ENCODE measurements at places on chromosomes 3 and 15.

DNA sequence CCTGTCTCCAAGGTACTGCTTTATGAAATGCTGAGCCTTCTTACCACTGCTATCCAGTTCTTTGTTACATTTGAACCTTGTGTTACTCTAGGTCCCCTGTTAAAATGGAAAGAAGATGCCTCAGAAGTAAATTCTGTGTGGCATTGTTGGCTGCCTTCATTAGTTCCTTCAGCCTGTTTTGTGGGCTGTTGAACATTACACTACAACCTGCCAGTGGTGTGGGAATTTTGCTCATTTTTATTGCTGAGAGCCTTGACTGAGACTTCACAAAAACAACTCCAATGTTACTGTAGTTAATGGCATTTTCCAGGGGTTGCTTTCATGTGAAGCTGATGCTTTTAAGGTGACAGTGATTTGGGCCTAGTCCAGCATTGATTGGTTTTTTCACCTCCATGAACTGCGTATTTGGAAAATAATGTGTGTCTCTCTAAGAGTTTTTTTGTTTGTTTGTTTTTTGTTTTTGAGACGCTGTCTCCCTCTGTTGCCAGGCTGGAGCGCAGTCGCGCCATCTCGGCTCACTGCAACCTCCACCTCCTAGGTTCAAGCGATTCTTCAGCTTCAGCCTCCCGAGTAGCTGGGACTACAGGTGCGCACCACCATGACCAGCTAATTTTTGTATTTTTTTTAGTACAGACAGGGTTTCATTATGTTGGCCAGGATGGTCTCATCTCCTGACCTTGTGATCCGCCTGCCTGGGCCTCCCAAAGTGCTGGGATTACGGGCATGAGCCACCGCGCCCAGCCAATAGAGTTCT lies 4.3 kb downstream of the MAPK6 start:
- no peak for DNase-seq

DNA sequence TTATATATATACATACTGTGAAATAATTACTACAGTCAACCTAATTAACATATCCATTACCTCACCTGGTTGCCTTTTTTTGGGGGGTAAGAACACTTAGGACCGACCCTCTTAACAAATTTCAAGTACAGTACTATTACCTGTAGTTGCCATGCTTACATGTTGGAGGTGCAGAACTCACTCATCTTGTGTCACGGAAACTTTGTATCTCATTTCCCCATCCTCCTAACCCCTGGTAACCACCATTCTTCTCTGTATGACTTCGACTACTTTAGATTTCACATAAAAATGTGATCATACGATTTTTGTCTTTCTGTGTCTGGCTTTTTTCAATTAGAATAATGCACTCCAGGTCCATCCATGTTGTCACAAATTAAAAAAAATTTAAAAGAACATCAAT lies 55.5 kb upstream of the MELTF start:
- no peak for DNase-seq

GRCh38 chr3:196518966-196519717 lies 4.0 kb upstream of the SMCO1 start:
- peak; percentile 71 for DNase-seq

GRCh38 chr15:56086566-56086965 lies 93.2 kb upstream of the NEDD4 start:
- DNase-seq: no peak

DNA sequence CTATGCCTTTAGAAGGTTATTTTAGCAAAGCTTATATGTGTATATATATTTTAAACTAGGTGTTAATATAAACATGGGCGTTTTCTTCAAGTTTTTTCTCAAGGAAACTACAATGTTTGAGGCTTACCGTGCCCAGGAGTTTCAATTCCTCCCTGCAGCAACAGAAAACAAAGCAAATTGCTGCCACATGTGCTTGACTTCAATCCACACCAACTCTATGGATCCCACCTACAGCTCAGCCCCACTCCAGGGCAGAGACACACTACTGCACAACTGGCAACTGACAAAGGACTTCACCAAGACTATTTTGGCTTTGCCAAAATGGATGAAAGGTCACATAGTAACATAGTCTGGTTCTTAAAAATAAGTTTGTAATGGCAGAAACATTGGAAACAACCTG lies 346.6 kb downstream of the ERC2 start:
- DNase-seq: no peak

GRCh38 chr3:178741020-178741419 lies 204.8 kb downstream of the KCNMB2 start:
- DNase-seq: no peak

DNA sequence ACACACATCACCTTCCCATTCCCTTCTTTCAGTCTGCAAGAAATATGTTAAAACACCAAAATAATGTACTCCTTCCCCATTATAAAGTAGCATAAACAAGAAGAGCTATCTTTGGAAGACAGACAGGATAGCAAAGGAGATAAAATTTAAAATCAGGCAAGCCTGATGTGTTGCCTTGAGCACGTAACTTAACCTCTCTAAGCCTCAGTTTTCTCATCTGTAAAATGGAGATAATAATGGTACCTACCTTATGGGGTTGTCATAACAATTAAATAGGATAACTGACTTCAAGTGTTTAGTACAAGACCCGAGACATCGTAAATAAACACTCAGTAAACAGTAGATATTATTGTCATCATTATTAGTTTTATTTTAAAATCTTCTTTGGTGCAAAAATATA lies 142.4 kb downstream of the NR1D2 start:
- no peak for DNase-seq

GRCh38 chr3:116474032-116474780 lies 28.9 kb upstream of the LSAMP start:
- DNase-seq: no peak

DNA sequence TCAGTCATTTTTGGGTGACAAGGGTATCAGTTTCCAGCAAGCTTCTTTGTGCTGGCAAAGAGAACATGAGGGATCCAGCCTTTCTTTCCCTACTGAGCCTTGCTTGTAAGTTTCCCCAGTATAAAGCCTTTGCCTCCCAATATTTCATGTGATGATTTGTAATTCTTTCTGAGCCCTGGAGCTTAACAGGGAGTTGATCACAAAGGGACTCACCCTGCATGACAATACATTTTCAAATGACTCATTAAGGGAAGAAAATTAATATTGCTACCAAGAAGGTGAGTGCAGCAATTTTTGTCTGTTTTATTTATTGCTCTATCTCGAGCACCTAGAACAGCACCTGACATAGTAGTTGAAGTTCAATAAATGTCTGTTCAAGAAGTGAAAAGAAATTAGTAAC lies 27.7 kb downstream of the OXSM start:
- no peak for DNase-seq

- no peak for DNase-seq
Measured at GRCh38 chr15:51757450-51757849, 6.1 kb downstream of the TMOD2 start.

GRCh38 chr3:45181496-45181895 lies 35.3 kb upstream of the CDCP1 start:
- no peak for DNase-seq

GRCh38 chr15:60901647-60902046 lies 327.5 kb downstream of the RORA start:
- DNase-seq: no peak

DNA sequence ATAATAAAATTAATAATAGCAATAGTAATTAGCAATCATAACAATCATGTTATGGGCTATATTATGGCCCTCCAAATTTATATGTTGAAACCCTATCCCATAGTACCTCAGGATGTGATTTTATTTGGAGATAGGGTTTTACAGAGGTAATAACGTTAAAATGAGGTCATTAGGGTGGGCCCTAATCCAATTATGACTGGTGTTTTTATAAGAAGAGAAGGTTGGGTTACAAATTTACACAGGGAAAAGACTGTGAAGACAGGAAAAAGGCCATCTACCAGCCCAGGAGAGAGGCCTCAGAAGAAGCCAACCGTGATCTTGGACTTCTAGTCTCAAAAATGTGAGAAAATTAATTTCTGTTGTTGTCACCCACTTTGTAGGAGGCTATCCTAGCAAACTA lies 353.1 kb downstream of the CHL1 start:
- DNase-seq: no peak

DNA sequence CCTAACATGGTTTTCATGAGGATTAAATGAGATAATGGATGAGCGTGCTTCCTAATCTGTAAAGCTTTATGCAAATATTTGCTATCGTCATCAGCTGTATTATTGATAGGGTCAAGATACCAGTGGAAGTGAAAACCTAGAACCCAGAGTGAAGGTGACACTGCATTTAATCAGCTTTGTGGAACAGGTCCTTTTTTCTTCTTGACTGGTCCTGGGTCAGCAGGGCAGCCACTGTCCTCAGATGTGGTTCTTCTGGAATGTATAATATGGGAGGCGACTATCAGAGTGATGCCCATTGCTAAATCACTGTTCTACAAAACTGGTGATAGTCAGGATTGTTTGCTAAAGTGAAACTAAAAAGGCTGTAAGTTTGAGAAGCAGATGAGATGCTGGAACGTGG lies 41.4 kb downstream of the SORD start:
- no peak for DNase-seq

GRCh38 chr3:195907684-195907933 lies 742 bp downstream of the TNK2 start:
- DNase-seq: no peak

- peak; percentile 50 for DNase-seq
Measured at GRCh38 chr3:196341137-196341536, 2.9 kb upstream of the TM4SF19 start.

DNA sequence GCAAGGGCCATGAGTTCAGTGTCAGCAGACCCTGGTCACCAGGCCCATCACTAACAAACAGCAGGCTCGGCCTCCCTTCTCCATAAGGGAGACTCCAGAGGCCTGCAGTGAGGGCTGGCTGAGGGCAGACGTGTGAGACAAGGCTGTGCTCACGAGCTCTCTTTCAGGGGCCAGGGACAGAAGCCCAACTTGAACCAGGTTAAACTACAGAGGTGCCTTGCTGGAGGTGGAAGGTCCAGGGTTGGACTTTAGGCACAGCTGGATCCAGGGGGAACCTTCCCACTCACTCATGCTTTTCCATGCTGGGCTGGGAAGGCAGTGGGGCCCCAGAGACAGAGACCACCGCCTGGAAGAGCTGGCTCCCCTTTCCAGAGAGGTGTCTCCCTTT lies 19.0 kb downstream of the CFAP100 start:
- DNase-seq: no peak

- peak; percentile 89 for DNase-seq
Measured at GRCh38 chr15:81106560-81106959, 27.5 kb upstream of the CFAP161 start.

DNA sequence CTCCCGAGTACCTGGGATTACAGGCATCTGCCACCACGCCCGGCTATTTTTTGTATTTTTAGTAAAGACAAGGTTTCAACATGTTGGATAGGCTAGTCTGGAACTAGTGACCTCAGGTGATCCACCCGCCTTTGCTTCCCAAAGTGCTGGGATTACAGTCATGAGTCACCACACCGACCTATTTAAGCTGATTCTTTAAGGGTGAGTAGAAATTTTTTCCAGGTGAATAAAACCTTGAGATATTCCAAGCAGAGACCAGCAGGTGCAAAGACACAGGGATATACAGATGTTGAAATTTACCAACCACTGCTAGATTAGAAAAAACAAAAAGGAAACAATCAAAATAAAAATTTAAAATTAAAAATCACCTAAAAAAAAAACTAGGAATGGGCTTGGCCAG lies 74.4 kb upstream of the CHRNB4 start:
- DNase-seq: no peak

- no peak for DNase-seq
Measured at GRCh38 chr15:75069301-75069925, 46.0 kb downstream of the PPCDC start.

DNA sequence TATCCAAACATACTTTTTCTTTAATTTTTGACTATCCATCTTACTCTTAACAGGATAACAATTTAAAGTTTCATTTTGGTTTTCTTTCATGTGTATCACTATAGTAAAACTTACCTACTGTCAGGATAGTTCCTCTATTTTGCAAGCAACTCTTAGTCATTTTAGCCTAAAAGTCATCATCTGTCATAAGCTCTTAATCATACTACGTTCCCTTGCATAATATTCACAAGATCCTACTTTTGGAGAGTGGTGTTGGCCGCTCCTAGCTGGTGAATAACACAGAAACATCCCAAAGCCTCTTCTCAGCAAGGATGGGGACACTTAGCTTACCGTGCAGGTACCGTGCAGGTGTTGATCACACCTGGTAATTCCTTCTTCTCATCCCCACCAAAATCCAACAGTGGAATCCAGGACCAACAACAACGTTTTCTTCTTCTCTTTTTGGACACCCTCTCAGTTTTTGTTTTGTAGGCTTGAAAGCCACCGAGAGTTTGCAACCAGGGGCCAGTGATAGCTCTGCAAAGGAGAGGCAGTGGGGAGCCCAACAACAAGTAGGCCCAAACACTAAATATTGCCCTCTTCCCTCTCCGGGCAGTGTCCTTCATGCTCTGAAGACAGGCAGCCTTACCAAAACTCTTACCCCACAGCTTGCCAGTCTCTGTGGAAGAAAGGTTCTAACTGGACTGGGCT lies 433 bp downstream of the FILIP1L start:
- DNase-seq: no peak

DNA sequence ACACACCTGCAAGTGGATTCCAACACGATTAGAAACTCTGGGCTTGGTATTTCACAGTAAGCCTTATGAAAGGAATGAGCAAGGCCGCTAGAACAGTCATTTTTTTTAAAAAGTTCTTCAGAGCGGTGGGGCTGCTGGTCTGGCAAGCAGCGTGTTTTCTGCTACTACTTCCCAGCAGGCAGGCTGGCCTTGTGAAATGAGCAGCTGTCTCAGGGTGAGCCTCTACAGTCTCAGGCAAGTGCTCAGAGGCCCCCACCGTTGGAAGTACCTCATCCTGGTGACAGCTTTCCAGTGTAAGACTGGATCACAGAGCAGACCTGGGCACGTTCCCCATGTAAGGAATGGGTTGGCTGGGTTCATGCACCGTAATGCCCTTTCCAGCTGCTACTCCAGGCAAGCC lies 119.2 kb downstream of the LRIG1 start:
- DNase-seq: no peak

DNA sequence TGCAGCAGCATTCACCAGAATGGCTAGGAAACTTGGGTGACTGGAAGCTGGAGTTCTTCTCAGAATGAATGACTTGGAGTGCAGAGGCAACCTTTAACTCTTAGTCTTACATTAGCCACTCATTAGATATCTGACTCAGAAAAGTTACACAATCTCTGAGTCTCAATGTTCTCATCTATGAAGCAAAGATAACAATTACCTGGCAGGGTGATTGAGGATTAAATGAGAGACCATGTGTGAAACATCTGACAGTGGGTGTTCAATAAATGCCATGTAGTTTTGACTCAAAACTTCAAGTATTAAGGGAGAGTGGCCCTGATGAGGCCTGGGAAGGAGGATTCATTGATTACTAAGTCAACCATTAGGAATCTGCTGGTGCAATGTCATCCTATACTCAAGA lies 48.3 kb downstream of the MRPL3 start:
- DNase-seq: no peak

GRCh38 chr15:92059036-92059970 lies 205.8 kb downstream of the SLCO3A1 start:
- DNase-seq: no peak

GRCh38 chr3:184156522-184156955 lies 1.4 kb downstream of the DVL3 start:
- peak; percentile 80 for DNase-seq

DNA sequence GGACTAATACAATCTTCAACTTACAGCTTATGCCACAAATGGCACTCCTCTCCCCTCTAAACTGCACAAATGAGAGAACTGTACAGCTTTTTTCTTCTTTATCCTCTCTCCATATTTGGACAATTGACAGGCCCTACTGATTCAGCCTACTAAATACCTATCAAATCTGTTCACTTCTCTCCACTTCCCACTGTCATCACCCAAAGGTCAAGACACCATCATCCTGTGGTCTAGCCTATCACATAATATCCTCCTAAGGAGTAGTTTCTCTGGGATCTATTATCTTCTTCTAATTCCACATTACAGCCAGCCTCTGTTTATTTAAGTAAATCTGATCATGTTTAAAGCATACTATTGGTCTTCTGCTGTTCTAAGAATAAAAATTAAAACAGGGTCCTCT lies 33.0 kb upstream of the SLC12A8 start:
- DNase-seq: peak; percentile 35
